ENCODE measurements at places on chromosomes 3 and 15. TPM values are rescaled to one million over a fixed set of nuclear protein-coding genes. Genes with fewer than 3 reads are reported as not detected.

GPR62 gene
- 0.43 TPM for total RNA-seq

NUP210 gene
- total RNA-seq: 30.2 TPM

ZNF660 gene
- total RNA-seq: 14.0 TPM

CCDC39 gene
- not detected for total RNA-seq

LTF gene
- 0.04 TPM for total RNA-seq

PIF1 gene
- 10.4 TPM for total RNA-seq

SV2B gene
- total RNA-seq: 4.6 TPM

TCF12 gene
- total RNA-seq: 177 TPM

GLT8D1 gene
- 115 TPM for total RNA-seq

ANKRD63 gene
- not detected for total RNA-seq

ALAS1 gene
- 39.8 TPM for total RNA-seq

HYPK gene
- total RNA-seq: 11.4 TPM

ROPN1 gene
- total RNA-seq: not detected

TRAT1 gene
- total RNA-seq: not detected

DMXL2 gene
- total RNA-seq: 80.6 TPM

PSMA4 gene
- 181 TPM for total RNA-seq

TM4SF4 gene
- total RNA-seq: 1.3 TPM

DNA sequence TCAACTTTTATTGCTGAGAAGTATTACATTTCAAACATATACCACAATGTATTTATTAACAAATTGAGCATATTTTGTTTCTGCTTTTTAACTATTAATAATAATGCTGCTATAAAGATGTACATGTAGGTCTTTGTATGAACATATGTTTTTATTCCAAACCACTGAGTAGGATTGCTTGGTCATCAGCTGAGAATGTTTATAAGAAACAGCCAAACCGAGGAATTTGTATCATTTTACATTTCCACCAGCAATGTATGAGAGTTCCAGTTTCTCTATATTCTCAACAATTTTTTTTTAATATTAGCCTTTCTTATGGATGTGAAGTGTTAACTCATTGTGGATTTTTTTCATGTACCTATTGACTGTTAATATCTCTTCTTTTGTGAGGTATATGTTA is 119.5 kb upstream of the MDFIC2 start:
- no peak for ATAC-seq

GRCh38 chr15:93110502-93111040 is 21.6 kb upstream of the RGMA start:
- ATAC-seq: no peak

DNA sequence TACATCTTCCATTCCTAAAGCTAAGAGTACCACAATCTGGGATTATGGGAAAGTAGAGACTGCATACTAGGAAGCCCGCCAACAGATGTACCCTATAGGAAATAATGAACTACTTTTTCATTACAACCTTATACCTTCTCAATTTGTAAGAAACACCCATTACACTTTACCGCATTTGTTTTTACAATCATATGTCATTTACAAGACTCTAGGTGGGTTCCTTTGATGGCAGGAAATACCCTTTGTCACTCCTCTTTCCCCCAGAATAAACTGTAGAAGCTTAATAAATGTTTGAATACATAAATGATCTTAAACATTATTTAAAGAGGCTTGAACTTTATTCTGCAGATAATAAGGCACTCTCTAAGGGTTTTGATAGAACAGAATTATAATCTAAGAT is 150.1 kb upstream of the TGFBR2 start:
- no peak for ATAC-seq

GRCh38 chr15:62334536-62334935 is 169.5 kb upstream of the C2CD4B start:
- no peak for ATAC-seq

GRCh38 chr3:171044384-171044783 is 17.9 kb upstream of the SLC2A2 start:
- no peak for ATAC-seq

GRCh38 chr3:70539908-70540307 is 227.5 kb upstream of the MDFIC2 start:
- no peak for ATAC-seq

DNA sequence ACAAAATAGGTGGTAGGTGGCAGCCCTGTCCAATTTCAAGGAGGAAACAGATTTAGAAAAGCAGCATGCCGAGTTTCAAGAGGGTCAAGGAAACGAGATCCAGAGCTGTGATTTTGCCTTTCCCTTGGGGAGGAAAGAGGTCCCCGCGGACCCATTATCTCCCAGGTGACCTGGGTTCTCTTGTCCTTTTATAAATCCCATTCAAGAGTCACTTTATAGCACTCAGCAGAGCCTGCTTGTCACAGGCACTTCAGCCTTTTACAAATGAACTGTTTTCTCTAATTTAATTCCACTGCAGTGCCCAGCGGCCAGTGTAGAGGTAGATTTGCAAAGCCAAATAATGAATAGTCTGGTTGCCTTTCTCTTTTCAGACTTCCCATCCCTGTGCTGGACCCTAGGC is 99.9 kb downstream of the CD47 start:
- ATAC-seq: no peak

DNA sequence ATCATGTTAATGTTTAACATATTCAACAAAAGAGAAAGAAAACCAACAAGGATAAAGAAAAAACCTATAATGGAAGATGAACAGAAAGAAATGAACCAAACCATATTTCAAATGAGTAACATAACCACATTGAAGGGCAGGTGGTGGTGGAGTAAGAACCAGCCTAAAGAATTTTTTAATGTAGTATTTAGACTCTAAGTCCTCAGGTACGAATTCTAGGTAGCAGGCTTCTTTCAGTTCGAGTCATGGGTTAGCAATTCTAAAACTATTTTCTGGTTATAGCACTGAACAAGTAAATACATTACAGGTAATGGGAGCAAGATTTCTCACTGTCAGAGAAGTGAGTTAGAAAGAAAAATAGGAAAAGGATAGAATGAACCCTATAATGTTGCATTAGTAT is 24.4 kb downstream of the DCBLD2 start:
- no peak for ATAC-seq

GRCh38 chr3:50154476-50154839 is 666 bp upstream of the SEMA3F start:
- peak; percentile 53 for ATAC-seq

DNA sequence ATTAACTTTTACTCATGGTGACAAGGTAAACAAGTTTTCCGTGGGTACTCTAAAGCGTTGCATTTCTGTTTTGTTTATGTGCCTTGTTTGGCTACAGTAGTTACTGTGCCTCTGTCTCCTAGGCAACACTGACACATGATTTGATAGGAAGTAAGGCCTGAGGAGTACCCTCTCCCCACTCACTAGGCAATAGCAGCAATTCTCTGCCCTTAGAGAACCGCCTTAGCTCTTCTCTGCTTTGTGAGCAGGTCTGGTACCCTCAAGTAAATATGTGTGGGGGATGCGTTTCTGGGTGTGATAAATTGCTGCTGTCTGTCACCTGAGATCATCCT is at the start of gene IL5RA:
Gene IL5RA, minus strand, starts transcription at position 76 of the 332 bp plus-strand sequence. CDS start 5,390 bp downstream, outside the sequence.
- peak; percentile 66 for ATAC-seq

DNA sequence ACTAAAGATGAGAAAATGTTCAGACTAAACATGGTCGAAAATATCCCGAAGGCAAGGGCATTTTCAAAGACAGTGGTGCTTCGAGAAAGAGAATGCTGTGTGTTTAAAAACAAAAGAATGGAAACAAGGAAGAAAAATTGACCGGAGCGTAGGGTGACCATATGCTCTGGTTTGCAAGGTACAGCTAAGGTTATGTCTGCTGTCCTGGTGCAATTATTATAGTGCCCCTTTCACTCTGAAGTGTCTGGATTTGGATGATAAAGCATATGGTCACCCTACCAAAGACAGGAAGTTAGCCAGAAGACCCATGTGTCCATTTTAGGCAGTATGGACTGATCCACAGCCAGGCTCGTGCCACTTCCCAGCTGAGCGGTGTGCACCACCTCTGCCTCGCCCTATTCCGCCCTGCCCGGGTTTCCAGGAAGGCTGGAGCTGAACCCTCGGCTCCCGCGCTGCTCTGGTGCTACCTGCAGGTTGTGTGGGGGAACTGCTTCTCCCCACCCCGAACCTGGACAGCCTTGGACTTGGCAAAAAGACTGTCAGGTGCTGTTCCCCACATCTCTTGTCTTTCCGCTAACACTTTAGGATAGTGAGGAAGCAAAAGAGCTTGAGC is 25.2 kb downstream of the GOLGA6D start:
- ATAC-seq: peak; percentile 33

- no peak for ATAC-seq
Measured at GRCh38 chr15:33284336-33284735, 26.4 kb upstream of the RYR3 start.

DNA sequence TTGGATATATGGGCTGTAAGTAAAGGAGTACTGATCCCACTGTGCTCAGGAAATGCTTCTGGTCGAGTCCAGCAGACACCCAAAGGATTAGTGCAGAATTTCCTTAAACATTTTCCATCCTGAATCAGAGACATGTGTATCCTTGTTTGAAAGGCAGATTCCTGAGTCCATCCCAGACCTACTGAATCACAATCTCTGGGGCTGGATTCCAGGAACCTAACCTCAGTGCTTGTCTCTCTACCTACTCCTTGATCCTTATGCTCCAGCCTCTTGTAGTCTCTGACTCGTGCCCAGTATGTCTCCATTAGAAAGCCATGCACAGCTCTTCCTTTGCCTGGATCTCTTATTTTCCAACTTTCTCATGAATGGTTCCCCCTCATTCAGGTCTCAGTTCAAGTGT is 585.8 kb downstream of the NLGN1 start:
- no peak for ATAC-seq

- ATAC-seq: no peak
Measured at GRCh38 chr15:94097552-94097951, 133.8 kb upstream of the MCTP2 start.

GRCh38 chr3:115518100-115518852 is 105.0 kb upstream of the GAP43 start:
- ATAC-seq: peak; percentile 99

GRCh38 chr3:120424976-120425570 is 25.7 kb downstream of the FSTL1 start:
- ATAC-seq: no peak

DNA sequence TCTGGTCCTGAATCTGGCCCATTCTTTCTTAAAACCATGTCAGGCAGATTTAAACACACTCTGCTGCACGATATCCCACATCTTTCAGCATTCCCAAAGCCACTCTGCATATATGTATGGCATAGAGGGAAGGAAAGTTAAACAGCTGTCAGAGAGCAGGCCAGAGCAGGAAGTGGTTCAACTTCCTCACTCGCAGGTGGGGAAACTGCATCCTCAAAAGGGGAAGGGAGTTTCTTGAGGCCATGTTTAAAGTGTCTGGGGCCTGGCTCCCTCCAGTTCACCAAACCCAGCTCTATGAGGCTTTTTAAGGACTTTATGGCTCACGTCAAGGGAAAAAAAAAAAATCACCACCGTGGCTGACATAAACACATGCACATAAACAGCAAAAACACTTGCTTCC is 123.1 kb downstream of the OPA1 start:
- ATAC-seq: no peak

GRCh38 chr15:88204584-88204983 is 52.0 kb downstream of the NTRK3 start:
- no peak for ATAC-seq

- no peak for ATAC-seq
Measured at GRCh38 chr15:68149059-68149458, 56.1 kb downstream of the CALML4 start.

DNA sequence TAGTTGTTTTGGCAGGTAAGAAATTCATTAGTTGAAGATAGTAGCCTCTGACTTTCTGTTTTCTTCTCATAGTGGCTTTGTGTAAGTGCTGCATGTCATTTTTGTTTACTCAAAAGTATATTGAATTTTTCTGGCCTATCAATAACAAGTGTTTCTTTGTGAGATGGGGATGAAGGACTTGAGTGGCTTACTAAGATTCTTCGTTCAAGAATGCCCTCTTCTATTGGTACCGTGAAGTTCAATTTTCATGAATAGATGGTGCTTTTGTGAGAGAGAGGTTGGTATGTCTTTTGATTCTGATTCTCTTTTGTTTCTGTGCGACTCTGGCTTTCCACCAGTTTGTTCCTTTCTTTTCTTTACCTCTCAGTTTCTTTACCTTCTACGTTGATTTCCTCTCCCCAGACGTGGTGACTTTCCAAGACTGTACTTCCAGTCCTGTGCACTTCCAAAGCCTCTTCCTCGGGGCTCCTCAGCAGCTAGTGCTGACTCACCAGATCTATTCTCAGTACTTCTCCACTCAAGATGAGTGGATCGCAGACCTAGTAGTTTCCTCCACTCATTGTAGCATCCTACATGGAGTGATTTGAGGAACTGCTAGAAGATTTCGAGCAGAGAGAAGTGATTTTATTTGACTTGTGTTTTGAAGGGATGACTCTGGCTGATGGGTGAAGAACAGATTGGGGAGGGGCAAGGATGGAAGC is 82.0 kb upstream of the EPHB3 start:
- ATAC-seq: no peak

- ATAC-seq: no peak
Measured at GRCh38 chr3:188286087-188286513, 132.1 kb downstream of the LPP start.

DNA sequence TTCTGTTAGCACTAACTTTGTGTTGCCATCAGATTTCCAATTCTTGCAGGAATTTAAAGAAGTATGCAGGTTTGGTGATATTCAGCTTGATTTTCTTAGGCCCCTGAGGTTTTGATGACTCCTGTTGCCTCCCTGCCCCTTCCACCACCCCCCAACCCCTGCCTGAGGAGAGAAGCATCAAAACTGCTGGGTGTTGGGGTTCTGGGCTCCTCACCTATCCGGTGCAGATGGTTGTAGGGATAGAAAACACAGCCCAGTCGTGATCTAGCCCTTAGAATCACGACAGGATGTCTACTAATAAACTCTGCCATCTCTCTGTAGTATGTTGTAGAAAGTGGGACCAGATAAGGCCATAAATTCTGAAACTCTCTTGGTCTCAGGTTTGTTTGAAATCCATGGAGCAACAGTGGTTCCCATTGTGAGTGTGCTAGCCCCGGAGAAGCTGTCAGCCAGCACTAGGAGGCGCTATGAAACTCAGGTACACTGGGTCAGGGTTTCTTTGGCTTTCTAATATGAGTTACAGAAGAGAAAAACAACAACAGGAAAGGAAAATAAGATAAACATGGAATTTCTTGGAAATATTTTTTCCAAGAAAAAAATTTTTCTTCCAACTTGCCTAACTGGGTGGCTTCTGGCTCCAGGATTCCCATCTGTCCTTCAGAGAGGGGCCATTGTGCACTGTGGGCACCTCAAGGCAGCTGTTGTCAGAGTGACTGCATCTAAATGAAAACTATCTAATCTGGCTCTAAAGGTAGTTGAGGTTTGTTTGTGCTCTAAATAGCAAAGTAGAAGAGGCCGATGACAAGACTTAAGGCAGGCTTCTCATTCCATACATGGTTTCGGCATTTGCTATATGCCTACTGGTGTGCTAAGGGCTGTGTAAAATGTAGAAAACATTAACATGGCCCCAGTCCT is 8.7 kb downstream of the SRP14 start:
- peak; percentile 28 for ATAC-seq

DNA sequence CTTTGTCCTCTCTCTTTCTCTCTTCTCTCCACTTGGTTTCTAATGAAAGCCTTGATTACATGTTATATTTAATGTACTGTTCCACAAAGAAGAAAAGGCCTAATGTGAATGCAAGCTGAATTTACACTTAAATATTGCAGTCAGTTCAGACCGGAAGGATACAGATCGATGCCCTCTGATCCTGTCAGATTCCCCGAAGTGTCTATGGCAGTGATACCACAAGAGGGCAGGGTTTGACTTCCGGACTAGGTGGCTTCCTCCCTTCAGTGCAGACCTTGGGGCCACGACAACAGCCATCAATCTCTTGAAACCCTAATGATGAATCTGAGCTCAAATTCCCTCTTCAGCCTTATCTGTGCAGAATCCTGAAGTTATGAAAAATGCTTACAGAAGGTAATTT is 29.5 kb downstream of the AGTR1 start:
- ATAC-seq: peak; percentile 75

GRCh38 chr3:53941184-53941583 is 49.5 kb upstream of the SELENOK start:
- peak; percentile 30 for ATAC-seq

Data from motor neuron (in vitro differentiated cells).